8988T (cell line): ENCODE measurements at places on chromosomes 3 and 15.

GRCh38 chr3:72336114-72336651 is 512.1 kb downstream of the SHQ1 start:
- no peak for DNase-seq

DNA sequence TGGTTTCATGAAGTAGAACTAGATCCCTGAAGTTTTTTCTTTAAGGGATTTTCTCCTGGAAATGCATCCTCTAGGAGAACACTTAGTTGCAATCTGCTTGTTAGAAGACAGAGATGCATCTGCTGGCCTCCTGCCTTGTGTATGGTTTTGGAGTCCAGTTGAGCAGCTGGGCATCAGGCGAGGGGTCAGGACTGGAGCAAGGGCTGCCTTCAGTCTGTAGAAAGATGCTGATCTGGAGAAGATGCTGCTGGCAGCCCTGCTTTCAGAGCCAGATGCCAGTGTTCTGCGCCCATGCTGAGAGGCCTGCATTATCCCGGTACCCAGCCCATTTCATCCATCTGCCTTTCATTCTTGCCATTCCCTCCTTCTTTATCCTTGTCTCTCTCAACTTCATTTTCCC is 77.4 kb downstream of the CHCHD6 start:
- no peak for DNase-seq

DNA sequence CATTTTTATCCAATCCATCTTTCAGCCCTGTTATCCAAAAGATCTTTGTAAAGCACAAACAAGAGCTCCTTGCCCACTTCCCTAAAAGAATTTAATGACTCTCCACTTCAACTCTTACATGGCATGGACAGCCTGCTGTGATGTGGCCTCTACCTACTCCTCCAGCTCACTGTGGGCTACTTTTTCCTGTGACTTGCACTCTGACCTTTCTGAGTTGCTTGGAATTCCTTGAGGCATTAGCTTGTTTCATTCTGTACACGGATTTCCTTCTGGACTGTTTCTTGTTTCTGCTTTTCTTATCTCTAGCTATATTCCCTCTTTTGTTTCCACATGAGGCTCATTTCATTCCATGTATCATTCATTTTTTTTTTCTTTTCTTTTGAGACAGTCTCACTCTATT is 15.2 kb downstream of the QTRT2 start:
- DNase-seq: no peak

DNA sequence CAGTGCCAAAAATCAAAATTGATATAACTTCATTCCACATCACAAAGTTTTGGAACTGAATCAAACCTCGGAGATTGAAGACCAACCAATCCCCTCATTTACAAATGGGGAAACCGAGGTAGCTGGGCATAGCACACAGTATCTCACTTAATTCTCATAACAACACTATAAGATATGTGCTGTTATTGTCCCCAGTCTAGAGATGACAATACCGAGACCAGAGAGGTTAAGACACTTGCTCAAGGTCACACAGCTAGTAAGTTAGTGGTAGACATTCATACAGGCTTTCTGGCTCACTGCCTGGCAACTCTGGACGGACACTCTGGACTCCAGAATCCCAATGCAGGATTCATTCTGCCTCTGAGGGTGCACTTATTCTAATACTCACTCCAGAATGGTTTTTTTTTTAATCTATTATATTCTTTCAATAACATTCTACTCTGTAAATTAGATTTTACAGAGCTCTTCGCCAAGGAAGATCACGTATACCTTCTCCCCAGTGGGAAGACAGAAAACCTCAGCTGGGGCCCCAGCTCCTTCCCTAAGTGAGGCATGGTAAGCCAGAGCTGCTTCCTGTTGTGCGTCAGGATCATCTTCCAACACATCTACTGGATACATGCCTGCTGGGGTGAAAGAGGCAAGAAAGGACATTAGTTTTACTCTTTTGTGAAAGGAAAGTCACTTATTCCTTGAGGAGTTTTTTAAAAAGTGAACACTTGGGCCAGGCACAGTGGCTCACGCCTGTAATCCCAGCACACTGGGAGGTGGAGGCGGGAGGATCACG is 128.4 kb upstream of the IGF1R start:
- no peak for DNase-seq

DNA sequence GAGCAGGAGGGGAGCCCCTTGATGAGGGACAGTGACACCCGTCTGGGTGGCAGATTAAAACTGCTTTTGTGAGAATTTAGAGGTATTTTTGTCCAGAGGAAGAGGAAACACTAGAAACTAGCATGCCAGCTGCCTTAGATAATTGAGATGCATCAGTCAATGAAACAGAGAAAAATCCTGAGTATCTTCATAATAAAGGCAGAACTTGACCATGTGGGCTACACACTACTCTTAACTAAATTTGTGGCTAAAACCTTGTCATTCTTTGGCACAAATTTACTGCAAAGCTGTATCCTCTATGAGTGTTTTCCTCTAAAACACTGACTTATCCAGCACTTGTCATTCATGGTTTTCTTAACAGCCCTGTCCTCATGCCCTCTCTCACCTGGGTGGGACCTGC is 259.7 kb upstream of the TPM1 start:
- DNase-seq: no peak

DNA sequence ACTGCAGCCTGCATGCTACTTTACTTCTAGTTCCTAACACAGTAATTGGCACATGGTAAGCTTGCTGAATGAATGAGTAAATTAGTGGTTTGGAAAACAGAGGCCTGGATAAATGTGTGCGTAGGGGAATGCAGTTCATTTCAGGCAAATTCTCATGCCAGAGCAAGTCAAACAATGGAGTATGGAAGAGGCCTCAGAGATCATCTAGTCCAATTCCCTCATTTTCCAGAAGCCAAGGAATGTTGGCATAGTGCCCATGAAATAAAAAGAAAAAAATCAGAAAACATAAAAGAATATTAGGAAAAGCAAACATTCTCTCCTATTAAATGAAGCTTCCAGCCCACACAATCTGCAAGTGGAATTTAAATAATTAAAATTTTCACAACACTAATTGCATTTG is 92.4 kb downstream of the MB21D2 start:
- no peak for DNase-seq

DNA sequence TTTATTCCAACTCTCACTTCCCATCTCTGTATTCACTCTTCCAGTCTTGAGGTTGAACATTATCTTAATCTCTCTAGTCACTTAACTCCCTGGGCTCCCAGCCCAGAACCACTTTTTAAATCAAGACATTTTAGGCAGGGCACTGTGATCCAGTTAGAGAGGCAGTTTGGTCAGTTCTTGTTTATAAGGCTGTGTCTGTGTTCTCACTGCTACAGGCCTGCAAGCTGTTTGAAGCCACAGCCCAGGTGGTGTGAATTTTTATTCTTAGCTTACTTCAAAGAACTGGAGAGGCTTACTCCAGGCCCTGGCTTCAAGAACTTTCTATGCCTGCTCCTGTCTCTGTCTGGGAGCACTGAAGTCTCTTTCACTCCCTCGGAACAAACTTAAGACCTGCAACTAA is 906.1 kb downstream of the CADM2 start:
- no peak for DNase-seq

GRCh38 chr3:135226057-135226456 is 431.0 kb downstream of the EPHB1 start:
- no peak for DNase-seq

GRCh38 chr3:14806641-14807263 is 12.0 kb upstream of the FGD5 start:
- DNase-seq: no peak

GRCh38 chr3:143224716-143225115 is 105.1 kb downstream of the CHST2 start:
- no peak for DNase-seq

GRCh38 chr3:128100161-128100560 is 23.5 kb downstream of the RUVBL1 start:
- DNase-seq: no peak

- DNase-seq: no peak
Observed at GRCh38 chr15:57251308-57251707, 125.0 kb upstream of the CGNL1 start.

GRCh38 chr15:85489773-85490493 is 109.5 kb downstream of the AKAP13 start:
- DNase-seq: no peak

DNA sequence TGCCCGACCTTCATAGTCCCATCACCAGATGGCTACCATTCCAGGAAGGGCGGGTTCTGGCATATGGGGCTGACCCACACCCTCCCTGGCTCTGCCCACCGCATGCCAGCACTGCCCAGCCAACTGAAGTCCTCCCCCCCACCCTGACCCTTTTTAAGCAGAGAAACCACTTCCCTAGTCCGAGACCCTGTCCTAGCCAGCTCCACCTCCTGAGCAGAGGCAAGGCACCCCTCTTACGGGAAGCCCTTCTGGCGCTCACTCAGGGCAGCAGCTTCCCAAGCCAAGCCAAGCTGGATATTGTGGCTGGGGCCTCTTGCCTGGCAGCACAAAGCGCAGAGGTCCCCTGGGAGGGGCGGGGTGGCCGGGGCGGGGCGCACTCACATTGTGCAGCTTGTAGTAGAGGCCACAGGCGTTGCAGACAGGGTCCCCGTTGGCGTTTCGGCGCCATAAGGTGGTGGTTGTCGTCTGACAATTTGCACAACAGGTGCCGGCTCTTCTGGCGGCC is 11.5 kb downstream of the GATA2 start:
- DNase-seq: no peak
